ENCODE measurements at places on chromosomes 6 and 20.

DNA sequence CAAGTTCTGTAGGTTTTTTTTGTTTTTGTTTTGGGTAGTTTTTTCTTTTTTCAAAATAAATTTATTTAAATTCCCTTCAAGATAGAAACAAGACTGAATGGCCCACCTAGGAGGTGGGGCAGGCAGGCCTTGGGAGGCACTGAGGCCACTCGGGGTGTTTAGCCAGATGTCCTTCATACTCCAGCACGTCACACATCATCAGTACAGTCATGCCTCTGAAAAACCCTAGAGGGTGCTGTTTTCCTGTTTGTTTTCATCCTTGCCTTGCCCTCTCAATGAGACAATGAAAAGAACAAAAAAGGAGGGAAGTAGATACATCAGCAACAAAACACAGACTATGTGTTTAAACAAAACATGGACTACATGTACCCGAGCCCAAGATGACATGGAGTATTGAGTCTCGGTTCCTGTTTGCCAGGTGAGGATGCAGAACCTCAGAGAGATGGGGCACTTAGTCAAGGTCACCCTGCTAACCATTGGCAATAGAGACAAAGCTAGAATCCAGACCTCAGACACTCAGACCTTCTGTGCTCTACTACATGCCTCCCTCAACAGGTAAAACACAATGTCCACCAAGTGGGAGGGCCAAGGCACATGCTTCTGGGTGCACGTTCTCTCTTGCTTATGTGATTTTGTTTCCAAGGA, 26.8 kb upstream of the CLIC5 start:
- DNase-seq, result no peak

DNA sequence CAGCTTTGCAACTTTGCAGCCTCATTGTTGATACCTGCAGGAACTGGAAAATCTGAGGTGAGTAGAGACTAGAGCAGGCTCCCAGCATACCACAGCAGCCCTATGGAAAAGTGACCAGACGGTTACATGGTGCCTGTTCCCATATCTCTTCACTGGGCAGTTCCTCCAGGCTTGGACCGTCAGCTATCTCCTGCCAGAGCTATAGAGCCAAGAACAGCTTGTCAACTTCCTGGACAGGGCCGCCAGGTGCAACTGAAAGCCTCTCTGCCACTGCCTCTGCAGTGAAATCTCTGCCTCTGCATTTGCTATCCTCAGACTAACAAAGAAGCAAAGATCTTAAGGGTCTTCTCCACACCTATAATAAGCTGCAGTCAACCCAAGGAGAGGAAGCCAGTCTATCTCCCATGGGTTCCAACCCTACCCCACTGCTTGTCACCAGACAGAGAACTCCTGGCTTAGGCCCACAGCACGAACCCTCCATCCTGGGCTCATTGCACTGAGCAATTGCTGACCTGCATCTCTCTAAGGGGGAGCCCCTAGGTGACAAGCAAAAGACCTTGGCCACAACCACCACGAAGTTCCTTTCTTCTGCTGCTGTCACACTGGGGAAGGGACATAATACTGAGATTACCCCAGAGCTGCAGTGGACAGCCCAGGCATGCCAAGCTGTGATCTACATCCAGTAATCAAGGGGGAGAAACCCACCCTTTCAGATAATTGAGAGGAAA, 60.1 kb upstream of the KHDRBS2 start:
- no peak for DNase-seq

GRCh38 chr6:28587746-28588075, 62.0 kb downstream of the GPX5 start:
- no peak for DNase-seq

- DNase-seq, result no peak
These were observed 1.8 kb downstream of the HSD17B8 start for GRCh38 chr6:33206027-33206863.

DNA sequence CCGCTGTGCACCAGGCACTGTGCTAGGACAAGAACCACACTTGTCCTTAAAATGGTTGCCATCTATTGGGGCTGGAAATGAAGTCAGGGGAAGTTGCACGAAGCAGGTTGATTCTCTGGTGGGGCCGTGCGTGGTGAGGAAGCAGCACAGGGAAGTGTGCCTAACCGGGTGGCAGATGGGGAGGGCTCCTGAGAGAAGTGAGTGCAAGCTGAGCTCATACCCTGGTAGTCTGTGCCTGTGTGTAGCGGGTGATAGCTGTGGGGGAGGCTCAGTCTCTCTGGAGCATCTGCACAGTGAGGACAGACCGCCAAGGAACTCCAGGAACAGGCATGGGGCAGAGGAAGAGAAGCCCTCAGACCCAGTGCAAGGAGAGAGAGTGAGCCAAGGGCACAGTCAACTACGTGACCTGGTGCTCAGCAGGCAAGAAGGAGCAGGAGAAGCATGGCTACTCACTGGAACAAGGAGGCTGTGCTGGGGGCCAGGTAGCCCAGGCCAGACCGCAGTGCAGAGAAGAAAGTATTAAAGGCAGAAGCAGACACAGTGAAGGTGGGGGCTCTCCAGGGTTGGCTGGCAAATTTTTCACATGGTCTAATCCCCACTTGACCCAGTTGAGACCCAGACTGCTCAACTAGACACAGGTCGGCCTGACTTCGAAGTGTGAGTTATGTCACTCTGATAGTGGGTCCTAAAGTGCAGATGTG, 155.0 kb downstream of the CDH26 start:
- no peak for DNase-seq

GRCh38 chr6:16396497-16397319, 158.3 kb downstream of the GMPR start:
- no peak for DNase-seq

GRCh38 chr20:24598346-24598745, 128.9 kb downstream of the SYNDIG1 start:
- no peak for DNase-seq

GRCh38 chr6:157302736-157303135, 20.6 kb downstream of the TMEM242 start:
- DNase-seq, result no peak

DNA sequence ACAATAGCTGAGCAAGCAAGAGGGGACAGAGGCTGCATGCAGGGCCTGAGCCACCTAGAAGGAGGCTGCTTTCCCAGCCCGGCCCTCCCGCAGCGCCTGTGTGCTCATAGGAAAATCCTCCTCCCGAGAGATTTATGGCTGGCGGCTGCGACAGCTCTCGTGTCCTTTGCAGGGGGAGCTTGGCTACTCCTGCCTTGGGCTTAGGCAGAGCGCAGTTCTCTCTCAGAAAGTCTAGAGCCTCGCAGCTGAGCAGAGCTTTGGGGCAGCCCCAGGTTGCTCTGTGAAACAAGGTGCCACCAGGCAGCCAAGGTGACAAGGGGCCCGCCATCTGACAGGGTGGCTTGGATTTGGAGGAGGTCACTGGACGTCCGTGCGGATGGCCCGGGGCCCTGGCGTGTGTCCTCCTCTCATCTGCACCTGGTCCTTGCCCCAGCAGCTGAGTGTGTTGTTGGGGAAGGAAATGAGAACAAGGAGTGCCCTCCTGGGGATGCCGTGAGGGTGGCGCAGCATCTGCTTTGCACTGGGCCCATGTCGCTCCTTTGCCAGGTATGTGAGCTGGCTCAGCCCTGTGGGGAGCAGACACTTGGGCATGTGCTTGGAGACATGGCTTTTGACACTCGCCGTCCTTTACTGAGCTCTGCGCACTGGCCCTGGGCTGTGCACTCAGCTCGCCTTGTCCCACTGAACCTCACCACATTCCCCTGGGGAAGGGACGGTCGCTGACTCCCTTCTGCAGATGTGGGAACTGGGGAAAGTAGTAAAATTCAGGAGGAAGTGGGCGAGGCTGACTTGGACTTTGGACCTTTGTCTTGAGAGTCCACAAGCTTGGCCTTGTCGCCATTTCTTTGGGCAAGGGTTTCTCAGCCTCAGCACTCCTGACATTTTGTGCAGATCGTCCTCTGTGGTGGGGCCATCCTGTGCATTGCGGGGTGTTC, 41.9 kb downstream of the EDN3 start:
- DNase-seq, result no peak

- DNase-seq, result no peak
These were observed 181.1 kb downstream of the RPS12 start for GRCh38 chr6:132995432-132995831.

GRCh38 chr6:167200806-167201205, 43.0 kb upstream of the GPR31 start:
- no peak for DNase-seq

- no peak for DNase-seq
These were observed 7.0 kb upstream of the RWDD1 start for GRCh38 chr6:116564311-116564710.

Measured in stimulated activated CD4-positive, alpha-beta T cell treated with anti-CD3 and anti-CD28 coated beads, TNF-alpha, amount 100 ng/mL, for 1 hour (primary cell).